Activated T-helper 1 cell treated with anti-CD3 and anti-CD28 coated beads, Interleukin-12 subunit alpha, Interleukin-12 subunit beta, Interleukin-2, Interleukin-4 antibody, amounts not matched to agents 30 ng/mL and 10 ng/mL and 1 ng/mL, durations not matched to agents 14 hours and 24 hours and 36 hours (primary cell): ENCODE measurements at places on chromosomes 16 and 17.

- H3K4me1 ChIP-seq, result no peaks in the 10 kb centered on the region
- no peaks in the 10 kb centered on the region for H3K27me3 ChIP-seq
- DNase-seq, result no peak
- peaks cover 59% of the 10 kb centered on the region for H3K36me3 ChIP-seq
- no peak overlapping the region for H3K4me3 ChIP-seq
These were observed 18.9 kb downstream of the OGFOD1 start for GRCh38 chr16:56470232-56470631.

DNA sequence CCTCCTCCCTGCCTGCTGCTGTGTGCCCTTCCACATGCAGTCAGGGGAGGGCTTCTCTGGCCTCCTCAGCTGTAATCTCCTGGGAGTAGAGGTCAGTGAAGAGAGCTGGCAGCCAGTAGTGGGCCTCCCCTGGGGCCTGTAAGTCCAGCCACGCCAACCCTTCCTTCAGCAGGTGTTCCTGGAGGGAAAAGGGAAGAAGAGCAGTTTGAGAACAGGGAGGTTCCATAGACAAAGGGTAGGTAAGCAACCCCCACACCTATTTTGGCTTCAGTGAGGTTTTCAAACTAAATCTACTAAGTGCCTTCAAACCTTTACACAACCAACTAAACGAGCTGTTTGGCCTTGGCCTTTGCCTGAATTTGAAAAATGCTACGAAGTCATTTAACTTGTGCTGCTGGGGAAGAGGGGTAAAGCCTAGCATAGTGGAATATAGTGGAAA, 14.2 kb downstream of the SNF8 start:
- no peaks in the 10 kb centered on the region for H3K27me3 ChIP-seq
- no peak for DNase-seq
- peaks cover 13% of the 10 kb centered on the region for H3K4me1 ChIP-seq
- peak overlapping the region; percentile 13 for H3K27ac ChIP-seq
- H3K36me3 ChIP-seq, result peaks cover 52% of the 10 kb centered on the region

DNA sequence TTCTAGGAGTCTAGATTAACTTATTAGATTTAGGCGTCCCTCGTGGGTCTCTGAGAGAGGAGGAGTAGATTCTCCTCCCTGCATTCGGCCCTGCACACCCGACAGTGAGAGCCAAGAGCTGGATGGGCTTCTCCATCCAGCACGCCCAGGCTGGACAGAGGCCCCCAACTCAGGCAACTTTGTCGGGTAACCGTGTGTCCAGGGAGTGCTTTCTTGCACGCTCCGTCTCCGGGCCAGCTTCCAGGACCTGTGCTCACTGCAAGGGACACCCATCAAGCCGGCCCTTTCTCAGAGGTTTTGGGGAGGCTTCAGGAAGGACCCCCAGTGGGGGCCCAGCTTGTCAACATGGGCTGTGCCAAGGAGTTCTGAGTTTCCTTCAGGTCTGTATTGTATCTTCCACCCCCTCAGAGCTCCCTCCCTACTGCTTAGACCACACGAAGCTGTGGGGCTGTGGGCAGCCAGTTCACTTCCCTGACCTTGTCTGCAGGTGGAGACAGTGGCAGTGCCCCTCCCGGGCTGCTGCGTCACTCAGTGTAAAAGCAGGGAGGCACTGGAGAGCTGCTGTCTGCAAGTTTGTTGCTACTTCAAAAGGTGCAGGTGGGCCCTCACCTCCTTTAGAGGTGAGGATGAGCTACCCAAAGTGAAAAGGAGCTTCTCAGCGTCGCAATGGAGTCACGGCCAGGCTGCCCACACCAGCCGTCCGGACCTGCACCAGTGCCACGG, 24.0 kb upstream of the C16orf78 start:
- no peak overlapping the region for H3K27ac ChIP-seq
- DNase-seq, result no peak
- no peaks in the 10 kb centered on the region for H3K4me1 ChIP-seq
- H3K4me3 ChIP-seq, result no peak overlapping the region

DNA sequence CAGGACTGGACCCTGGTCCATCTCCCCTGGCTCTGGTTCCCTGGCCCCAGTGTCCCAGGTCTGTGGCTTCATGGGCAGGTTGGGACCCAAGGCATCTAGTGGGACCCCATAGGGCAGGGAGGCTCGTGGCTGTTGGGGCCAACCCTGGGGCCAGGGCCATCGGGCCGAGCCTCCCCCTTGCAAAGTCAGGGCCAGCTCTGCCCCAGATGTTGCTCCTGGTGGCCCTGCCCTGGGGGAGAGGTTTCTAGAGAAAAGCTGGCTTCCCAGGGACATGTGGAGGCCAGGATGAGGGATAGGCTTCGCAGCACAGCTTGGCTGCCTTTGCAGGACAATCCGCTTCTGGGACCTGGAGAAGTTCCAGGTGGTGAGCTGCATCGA, 16.6 kb downstream of the KATNB1 start:
- no peaks in the 10 kb centered on the region for H3K4me1 ChIP-seq
- no peaks in the 10 kb centered on the region for H3K27me3 ChIP-seq
- no peak for DNase-seq

- no peak overlapping the region for H3K4me3 ChIP-seq
- H3K27ac ChIP-seq, result no peak overlapping the region
- H3K4me1 ChIP-seq, result peaks cover 5% of the 10 kb centered on the region
- no peak for DNase-seq
- H3K27me3 ChIP-seq, result peaks cover 30% of the 10 kb centered on the region
- no peaks in the 10 kb centered on the region for H3K36me3 ChIP-seq
These were observed 2.2 kb upstream of the TMC5 start for GRCh38 chr16:19415461-19415860.

- peaks cover 94% of the 10 kb centered on the region for H3K4me1 ChIP-seq
- no peak for DNase-seq
- H3K4me3 ChIP-seq, result peak overlapping the region; percentile 99
- no peaks in the 10 kb centered on the region for H3K27me3 ChIP-seq
- peak overlapping the region; percentile 97 for H3K27ac ChIP-seq
These were observed 6.5 kb downstream of the FMNL1 start for GRCh38 chr17:45227926-45228762.

- no peaks in the 10 kb centered on the region for H3K27me3 ChIP-seq
- no peak overlapping the region for H3K4me3 ChIP-seq
- DNase-seq, result no peak
- no peak overlapping the region for H3K27ac ChIP-seq
- no peaks in the 10 kb centered on the region for H3K4me1 ChIP-seq
These were observed 16.6 kb upstream of the C16orf74 start for GRCh38 chr16:85767531-85767930.

DNA sequence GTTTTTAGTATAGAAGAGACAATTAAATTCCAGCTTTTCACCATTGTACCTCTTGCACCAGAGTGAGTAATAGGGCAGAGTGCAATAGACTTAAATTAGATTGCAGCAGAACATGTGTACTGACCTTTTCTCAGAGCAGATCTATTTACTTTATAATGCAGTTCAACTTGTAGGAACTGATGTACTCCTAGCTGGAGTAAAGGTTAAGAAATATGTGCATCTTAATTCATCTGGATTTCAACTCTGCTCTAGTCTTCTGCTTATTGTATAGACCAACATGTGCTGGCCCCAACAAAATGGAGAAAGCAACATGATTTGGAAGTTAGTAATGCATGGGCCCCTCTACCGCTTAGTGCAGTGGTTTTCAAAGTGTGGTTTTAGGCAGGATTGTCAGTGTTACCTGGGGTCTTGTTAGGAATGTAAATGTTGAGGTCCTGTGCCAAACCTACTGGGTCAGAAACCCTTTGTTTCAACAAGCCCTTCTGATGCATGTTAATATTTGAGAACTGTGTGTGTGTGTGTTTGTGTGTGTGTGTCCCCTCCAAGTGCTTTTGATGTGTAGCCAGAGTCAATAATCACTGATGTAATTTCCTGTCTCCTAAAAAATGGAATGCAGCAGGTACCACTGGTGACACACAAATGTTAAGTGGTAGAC, 138.6 kb downstream of the TOX3 start:
- no peaks in the 10 kb centered on the region for H3K4me1 ChIP-seq
- no peak overlapping the region for H3K27ac ChIP-seq
- no peaks in the 10 kb centered on the region for H3K27me3 ChIP-seq
- H3K4me3 ChIP-seq, result no peak overlapping the region
- no peak for DNase-seq
